Stimulated activated CD4-positive, alpha-beta T cell treated with anti-CD3 and anti-CD28 coated beads, Interleukin-1b, Interleukin-23, amount 100 ng/mL, for 1 hour (primary cell): ENCODE measurements at places on chromosomes 6 and 20.

GRCh38 chr6:116176596-116176995 is 50.7 kb upstream of the COL10A1 start:
- DNase-seq: no peak

DNA sequence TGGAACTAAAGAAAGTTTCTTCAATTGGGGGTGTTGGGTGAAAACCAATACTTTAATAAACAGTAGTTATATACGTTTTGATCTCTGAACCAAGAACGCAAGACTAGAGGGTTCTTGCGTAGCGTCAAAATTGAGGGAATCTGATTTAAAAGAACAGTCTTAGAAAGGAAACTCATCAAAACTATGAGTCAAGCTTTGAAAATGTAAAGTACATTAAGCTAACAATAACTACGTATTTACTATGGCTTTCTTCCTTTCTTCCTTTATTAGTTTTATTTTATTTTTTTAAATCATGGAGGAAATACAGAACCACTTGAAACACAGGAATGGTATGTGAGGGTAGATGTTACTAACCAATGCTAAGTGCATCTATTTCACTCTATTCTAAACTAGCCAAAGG is 287.0 kb upstream of the RSPO3 start:
- DNase-seq: no peak

- no peak for DNase-seq
These were observed 5.1 kb downstream of the TTK start for GRCh38 chr6:80009531-80009930.

GRCh38 chr6:140059947-140060346 is 685.5 kb upstream of the CITED2 start:
- DNase-seq: no peak

GRCh38 chr6:127538750-127539264 is 19.7 kb upstream of the MTCL3 start:
- no peak for DNase-seq

DNA sequence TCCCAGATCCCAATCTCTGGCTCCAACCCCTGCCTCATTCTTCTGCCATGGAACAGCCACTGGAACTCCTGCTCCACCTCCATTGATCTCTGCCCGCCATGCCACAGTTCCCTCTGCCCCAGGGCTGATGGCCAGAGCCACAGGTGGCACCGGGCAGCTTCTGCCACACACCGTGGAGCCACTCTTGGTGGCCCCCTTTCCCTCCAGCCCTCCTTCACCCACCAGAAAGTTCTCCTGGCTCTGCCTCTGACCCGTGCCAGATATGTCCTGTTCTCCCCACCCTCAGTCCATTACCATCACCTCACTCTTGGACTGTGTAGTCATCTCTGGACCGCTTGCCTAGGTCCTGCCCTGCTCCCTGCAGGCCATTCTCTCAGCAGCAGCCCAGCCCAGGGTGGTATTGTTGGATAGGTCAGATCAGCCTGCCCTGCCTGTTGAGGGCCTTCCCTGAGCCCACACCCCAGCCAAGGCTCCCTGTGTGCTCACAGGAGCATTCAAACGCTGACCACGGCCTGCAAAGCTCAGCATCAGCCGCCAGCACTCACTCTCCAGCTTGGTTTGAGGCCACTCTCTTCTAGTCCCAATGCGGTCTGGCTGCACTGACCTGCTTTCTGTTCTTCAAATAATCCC is 16.8 kb upstream of the SYNDIG1 start:
- no peak for DNase-seq

GRCh38 chr6:30097902-30098768 is 14.8 kb downstream of the TRIM31 start:
- DNase-seq: no peak

DNA sequence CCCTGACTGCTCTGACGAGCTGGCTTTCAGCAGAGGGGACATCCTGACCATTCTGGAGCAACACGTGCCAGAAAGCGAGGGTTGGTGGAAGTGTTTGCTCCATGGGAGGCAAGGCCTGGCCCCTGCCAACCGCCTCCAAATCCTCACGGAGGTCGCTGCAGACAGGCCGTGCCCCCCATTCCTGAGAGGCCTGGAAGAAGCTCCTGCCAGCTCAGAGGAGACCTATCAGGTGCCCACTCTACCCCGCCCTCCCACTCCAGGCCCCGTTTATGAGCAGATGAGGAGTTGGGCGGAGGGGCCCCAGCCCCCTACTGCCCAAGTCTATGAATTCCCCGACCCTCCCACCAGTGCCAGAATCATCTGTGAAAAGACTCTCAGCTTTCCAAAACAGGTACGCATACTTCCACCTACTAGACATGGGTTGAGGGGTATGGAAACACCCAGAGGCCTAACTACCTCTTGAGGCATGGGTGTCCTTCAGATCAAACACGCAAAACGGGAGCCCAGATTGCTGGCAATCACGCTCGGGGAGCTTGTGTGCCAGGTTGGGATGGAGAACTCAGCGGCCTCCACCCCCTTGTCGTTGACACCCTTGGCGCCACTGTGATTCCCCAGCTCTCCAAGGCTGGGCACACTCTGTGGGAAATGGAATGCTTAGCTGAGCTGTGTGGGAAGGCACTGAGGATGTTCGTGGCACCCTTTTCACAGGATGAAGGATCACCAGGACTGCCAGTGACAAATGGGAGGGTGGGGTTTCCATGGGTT is 25.3 kb downstream of the CASS4 start:
- no peak for DNase-seq
